HCEC 1CT (cell line): ENCODE measurements at places on chromosomes 16 and 17.

DNA sequence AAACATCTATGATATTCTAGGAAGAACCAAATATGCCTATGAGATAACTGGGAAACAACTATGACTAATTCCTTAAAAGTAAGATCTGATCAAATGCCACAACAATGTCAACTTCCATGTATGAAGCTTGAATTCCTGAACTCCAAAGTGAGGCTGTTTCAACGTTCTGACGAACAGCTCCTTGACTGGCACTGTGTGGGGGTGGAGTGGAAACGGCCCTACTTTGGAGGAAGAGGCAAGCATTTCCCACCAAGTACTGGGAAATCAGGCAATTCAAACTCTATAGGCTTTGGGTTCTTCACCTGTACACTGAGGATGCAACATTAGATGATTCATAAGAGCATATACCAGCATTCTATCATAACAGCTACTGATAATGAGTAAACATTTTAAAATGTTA, 187.2 kb downstream of the CDK5R1 start:
- peak; percentile 1 for DNase-seq

DNA sequence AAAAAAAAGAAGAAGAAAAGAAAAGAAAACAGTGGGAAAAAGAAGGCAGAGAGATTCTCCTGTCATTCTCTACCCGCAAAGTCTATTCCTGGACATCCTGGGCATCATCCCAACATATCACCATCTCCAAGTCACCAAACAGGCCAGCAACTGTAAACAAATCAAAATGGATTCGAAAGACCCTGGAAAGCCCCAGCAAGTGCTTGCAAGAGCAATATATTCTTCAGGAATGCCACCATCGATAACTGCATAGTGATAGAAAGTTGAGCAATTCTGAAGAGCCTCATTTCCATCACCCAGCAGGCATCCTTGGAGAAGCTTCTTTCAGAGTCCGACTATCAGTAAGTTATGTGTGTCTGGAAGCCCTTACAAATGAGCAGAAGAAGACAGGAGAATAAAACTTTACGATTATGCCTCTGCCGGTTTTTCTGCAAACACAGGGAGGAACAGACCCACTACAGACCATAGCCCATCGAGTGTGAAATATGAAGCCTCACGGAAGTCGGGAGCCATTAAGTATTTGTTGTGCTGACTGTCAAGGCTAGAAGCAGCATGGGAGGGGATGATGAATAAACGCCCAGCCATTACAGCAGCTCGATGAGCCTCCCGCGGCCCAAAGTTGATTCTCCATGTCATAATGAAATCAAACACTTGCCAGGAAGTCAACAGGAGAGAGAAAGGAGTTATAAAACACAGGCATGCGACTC, 64.5 kb upstream of the SEC14L1 start:
- no peak for DNase-seq

DNA sequence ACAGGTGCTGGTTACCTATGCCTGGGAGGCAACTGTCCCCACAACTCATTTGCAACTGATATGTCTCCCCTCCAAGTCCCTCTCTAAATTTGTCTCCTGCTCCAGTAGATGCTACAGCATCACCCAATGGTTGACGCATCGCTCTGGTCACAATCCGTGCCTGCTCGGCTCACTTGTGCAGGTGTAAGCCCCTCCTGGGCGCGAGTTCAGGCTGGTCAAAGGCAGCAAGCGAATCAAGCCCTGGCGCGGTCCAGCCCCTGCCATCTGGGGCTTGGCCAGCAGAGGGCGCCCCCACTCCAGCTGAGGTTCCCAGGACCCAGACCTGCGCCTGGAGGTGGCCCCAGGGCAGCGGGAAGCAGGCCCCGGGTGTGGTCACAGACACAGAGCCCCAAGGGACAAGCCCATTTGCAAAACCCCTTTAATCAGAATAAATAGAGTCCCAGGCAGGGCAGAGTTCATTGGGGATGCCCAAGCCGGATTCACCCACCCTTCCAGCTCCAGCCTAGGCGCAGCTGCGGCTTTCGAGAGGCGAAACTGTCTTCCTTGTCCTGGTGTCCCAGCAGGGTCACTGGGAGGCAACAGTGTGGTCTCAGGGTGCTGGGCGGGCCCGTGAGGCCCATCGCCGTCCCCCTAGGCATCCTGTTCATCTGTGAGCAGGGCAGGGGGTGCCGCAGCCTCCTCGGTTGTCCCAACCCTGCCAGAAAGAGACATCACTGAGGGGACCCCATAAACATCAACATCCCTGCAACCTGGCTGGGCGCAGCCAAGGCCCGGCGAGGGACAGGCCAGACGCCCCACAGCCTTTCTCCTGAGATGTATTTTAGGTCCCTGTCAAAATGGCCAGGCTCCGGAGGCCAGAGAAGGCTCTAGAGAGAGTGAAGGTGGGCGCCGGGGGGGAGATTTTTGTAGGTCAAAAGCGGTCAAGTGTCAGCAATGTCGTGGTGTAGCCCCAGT, 15.8 kb downstream of the TMC6 start:
- DNase-seq, result peak; percentile 29

DNA sequence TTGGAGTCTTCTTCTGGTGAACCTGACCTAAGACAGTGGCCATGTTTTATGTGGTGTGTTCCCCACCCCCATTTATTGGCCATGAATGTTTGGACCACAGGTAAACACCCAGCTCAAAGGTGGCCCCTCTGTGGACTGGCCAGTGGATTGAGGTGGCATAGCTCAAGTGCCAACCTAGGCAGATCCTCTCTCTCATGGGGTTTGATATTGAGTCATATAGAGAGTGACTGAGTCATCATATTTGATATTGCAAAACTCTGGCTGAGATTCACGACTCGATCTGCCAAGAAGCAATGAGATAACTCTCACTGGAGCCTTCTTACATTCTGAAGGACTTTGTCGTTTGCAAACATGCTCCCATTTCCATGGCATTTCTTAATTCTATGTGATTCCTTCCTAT, 10.5 kb upstream of the TEKT3 start:
- peak; percentile 84 for DNase-seq

- DNase-seq, result peak; percentile 15
Measured at GRCh38 chr16:2226245-2226793, 2.9 kb downstream of the E4F1 start.

- no peak for DNase-seq
Measured at GRCh38 chr16:30528799-30529457, 2.6 kb upstream of the ZNF768 start.

GRCh38 chr17:17191961-17192381, 14.2 kb downstream of the PLD6 start:
- DNase-seq, result no peak

DNA sequence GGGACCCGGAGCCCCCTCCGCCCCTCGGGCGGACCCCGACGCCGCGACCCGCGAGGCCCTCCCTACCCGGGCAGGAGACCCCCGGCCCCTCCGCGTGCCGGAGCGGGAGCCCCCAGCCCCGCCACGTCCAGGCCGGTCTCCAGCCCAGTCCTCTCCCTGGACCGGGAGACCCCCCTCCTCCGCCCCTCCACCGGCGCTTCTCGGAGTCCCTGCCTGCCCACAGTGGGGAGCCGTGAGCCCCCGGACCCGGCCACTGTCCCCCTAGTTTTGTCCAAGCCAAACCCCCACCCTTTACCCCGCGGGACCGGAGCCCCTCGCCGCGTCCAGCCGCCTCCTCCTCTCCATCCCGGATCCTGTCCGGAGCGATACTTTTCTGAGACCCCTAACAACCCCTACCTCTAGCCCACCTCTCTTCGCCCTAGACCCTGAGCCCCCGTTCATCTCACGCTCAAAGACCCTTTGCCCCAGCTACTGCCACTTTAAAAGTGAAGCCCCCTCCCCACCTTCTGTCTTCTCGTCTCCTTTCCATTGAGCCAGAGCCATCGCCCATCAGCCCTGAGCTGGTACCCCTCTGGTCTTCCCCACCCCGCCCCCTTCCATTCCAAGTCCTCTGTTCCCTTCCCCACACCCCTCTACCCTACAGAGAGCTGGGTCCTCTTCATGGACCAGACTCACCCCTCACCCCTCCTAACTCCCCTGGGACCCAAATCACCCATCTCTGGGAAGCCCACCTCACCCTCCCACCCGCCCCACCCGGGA, 1.0 kb downstream of the NECAB2 start:
- DNase-seq, result no peak

DNA sequence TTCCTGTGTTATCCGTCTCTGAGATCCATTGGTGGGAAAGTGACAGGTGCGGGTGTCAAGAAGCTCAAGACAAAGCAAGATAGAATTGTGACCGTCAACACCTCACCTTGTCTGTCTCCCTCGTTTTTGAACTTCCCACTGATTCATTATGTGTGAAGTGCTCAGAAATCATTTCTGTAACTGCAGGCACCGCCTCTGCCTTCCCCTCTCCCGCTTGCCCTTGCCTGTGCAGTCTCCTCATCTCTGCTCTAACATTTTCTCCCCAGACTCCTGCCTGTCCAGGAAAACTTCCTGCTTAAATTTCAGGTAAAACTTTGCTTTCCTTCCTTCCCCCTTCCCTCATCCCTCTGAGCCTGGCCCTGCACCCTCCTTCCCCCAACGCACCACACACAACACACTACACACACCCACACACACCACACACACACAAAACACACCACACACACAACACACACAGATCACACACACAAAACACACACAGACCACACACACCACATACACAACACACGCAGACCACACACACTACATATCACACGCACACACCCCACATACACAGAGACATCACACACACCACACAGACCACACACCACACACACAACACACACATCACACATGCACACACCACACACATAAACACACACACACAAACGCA, 25.7 kb downstream of the CALB2 start:
- DNase-seq, result no peak

DNA sequence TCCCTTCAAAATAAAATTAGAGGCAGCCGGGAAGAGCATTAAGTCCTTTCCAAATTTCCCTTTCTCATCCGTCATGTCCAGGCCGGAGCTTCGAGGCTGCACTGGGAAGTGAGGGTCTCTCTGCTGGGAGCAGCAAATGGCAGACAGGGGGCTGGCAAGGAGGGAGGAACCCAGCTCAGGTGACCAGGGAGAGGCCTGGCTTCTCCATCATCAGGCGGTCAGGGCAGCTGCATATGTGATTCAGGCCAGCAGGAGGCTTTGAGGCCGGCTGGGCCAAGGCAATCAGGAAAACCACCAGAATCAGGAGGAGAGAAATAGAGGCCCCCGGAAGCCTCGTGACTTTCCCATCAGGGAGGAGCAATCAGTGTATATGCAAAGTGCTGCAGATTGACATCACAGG, 85.0 kb upstream of the RPL38 start:
- no peak for DNase-seq
